PC-9 (cell line): ENCODE measurements at places on chromosomes 2 and 18. TPM values are rescaled to one million over a fixed set of nuclear protein-coding genes. Genes with fewer than 3 reads are reported as not detected.

The NRBP1 gene
- total RNA-seq: 67.9 and 83.9 TPM in 2 replicates

The FHOD3 gene
- total RNA-seq: 10.6 and 13.3 TPM in 2 replicates

GRCh38 chr2:189657867-189658266 lies 3.4 kb upstream of the ASNSD1 start:
- no peaks in the 10 kb centered on the region for H3K27me3 ChIP-seq
- no peak for DNase-seq
- no peaks in the 10 kb centered on the region for H3K36me3 ChIP-seq
- H3K27ac ChIP-seq: no peak overlapping the region
- H3K4me1 ChIP-seq: peaks cover 21% of the 10 kb centered on the region
- no peak overlapping the region for H3K4me3 ChIP-seq

DNA sequence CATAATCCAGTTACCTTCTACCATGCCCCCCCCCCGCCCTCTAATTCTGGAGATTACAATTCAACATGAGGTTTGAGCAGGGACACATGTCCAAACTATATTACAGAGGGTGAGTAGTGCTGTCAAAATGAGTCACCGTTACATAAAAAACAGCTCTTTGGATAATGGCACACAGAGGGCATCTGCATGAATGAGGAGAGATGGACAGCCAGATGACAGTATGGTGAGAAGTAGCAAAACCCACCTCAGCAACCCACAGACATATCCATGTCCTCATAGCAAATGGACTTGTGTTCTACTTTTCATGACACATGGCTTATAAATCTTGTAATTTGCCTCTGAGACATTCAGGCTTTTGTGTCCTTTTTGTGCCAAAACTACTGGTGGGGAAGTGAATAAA lies 132.0 kb downstream of the EML6 start:
- no peaks in the 10 kb centered on the region for H3K36me3 ChIP-seq
- peaks cover 7% of the 10 kb centered on the region; the same call in 1 of the 2 replicates for H3K4me1 ChIP-seq
- no peak overlapping the region for H3K4me3 ChIP-seq
- no peaks in the 10 kb centered on the region for H3K27me3 ChIP-seq
- no peak overlapping the region for H3K27ac ChIP-seq

DNA sequence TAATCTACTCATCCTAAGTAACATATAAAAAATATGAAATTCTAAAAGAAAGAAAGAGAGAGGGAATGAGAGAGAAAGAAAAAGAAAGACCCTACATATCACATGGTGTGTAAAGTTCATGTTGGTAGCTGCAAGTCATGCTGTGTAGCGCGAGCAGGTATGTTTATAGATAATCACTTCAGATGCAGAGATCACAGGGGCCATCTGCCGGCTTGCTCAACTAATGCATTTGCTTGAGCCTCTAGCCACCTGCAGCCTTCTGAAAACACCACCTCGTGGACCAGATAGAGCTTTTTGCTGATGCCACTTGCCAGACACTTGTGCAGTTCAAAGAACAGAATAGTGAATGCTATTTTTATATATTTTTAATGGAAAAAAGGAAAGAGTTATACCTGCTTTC lies 37.6 kb downstream of the CDH7 start:
- H3K27me3 ChIP-seq: no peaks in the 10 kb centered on the region
- H3K36me3 ChIP-seq: no peaks in the 10 kb centered on the region
- no peak overlapping the region for H3K4me3 ChIP-seq
- H3K4me1 ChIP-seq: no peaks in the 10 kb centered on the region
- H3K27ac ChIP-seq: no peak overlapping the region
